ENCODE measurements at places on chromosomes 4 and X.
A peak's percentile ranks its signal among the peaks of the same experiment; 100 is the strongest.

DNA sequence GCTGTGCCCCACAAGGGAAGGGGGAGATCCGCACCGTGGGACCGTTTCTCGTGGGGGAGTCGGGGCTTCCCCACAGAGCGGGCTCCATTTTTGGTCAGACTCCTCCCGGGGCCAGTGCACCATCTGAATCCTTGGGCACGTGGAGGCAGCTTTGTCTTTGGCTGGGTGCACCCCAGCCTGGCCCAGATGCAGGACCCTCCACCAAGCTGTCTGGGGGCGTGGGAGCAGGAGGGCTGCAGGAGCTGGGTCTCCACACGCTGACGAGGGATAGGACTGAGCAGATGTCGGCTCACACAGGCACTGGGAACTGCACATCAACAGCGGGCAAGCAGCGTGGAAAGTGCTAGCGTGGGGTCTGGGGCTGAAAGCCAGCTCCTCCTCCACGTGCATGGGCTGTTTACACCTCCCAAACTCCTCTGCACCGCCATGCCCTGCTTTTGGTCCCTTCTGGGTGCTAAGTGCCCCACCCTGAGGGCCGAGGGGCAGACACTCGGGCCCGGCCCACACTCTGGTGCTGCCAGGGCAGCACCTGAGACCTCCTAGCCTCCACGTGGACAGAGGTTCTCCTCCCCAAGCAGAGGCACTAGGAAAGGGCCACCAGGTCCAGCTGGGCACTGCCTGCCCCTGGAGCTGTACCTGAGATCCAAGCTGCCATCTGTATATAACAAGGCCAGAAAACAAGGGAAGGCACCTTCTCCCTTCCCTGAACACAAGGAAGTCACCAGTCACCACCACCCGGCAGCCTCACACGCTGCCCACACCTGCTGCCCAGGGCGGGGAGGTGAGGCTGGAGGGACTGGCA, 13.8 kb downstream of the DGKQ start:
- no peak for DNase-seq

GRCh38 chr4:116547632-116548031, 537.7 kb downstream of the TRAM1L1 start:
- DNase-seq, result no peak

- no peak for DNase-seq
Measured at GRCh38 chrX:1430451-1430850, 22.3 kb downstream of the ASMTL start.

GRCh38 chr4:2424581-2424980, 5.8 kb downstream of the CFAP99 start:
- DNase-seq, result no peak

DNA sequence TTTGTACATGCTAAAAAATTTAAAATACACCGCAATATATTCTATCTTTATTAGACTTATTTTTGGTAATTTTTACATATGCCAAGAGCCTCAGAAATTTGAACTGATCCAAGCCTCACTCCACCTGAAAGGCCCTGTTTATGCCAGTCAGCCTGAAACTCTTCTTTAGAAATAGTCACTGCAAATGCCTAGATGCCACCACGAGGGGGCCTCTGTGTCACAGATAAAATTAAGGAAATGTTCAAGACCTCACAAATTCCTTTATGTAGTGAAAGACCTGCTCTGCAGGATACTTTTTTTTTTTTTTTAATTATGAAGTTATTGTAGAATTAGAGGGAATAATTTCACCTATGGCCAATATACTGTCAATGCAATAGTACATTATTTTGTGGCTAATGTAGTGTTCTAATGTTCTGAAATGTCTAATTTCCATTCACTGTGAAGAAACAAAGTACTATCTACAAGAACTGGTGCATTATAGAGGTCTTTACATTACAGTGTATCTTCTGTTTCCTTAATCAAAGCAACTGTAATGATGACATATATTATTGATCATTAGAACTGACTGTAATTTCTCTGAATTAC, 69.8 kb downstream of the DTHD1 start:
- peak; percentile 60 for DNase-seq

GRCh38 chr4:26349496-26349895, 28.7 kb downstream of the RBPJ start:
- DNase-seq, result no peak

DNA sequence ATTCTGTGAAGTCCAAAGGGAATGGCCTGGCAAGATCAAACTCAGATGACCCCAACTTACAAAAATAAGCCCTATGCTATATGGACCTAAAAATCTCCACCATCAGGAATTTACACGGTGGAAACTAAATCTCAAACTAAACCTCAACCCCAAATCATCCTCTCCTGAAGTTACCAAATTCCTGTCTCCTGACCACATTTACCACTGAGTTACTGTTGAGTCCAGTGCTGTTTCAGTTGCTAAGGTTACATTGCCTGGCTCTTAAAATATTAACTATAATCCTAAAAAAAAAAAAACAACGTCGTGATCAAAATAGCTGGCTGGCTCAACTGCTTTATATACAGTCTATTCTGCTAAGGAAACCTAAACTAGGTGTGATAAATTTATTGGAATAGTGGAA, 315.2 kb upstream of the SLIT2 start:
- DNase-seq, result no peak

DNA sequence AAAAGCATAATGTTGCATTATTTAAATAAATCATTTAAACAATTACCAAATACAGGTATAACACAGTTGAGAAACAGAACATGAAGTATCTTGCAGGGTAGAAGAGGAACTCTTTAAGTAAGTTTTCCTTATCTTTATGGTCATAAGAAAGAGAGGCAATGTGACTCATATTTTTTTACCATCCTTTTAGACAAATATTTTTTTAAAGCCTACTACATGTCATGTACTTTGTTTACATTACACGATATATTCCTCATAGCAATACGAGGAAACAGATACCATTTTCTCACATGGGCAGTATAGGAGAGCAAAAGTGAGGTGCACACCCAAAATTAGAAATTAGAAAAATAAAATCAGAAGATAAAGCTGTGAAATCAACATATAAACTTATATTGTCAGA, 49.3 kb upstream of the EPHA5 start:
- no peak for DNase-seq

- DNase-seq, result no peak
Measured at GRCh38 chrX:131783555-131784308, 239.4 kb upstream of the STK26 start.

GRCh38 chrX:152632445-152633097, 5.1 kb upstream of the GABRQ start:
- DNase-seq, result peak; percentile 4

- no peak for DNase-seq
Measured at GRCh38 chr4:80438016-80438415, 102.5 kb downstream of the CFAP299 start.

- no peak for DNase-seq
Measured at GRCh38 chr4:149199594-149199993, 616.0 kb downstream of the IQCM start.

DNA sequence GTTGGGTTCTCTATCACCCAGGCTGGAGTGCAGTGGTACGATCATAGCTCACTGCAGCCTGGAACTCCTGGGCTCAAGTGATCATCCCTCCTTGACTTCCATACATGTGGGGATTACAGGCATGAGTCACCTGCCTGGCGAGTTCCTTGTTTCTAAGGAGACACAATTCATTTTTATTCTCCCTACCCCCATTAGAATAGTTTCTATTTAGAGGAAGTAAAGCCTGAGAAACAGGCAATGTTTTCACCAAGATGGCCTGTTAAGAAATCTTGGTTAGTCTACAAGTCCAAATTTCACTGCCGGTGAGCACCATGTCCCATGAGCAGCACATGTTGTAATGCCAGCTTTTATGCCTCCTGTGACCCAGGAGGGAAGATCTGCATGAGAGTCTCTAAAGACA, 5.7 kb downstream of the CYBB start:
- DNase-seq, result no peak

GRCh38 chr4:101806914-101807313, 16.4 kb downstream of the BANK1 start:
- DNase-seq, result no peak

DNA sequence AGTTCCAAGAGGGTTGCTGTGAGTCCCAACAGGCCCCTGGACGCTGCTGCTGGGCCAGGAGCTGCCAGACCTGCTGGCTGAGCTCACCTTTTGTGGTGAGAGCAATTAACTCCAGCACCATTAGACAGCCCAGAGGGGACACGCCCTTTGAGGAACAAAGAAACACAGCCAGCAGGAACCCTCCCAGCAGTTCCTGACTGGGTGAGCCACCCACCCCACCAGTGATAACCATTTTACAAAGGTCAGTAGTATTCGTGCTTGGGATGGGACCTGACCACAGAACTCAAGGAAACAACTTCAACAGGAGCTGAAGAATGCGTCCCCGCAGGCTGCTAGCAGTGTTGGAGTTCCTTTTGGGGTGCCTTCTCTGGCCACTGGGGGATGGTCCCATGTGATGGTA, 38.8 kb upstream of the AFAP1 start:
- DNase-seq, result no peak

GRCh38 chr4:56051710-56052075, 102.9 kb downstream of the CEP135 start:
- no peak for DNase-seq

DNA sequence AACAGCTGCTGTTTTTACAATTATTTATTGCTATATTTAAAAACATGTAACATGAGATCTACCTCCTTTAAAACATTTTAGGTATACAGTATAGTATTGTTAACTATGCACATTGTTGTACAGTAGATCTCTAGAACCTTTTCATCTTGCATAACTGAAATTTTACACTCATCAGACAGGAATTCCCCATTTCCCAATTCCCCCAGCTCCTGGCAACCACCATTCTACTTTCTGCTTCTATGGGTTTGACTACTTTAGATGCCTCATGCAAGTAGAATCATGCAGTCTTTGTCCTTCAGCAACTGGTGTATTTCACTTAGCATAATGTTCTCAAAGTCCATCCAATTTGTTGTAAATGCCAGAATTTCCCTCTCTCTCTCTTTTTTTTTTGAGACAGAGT, 9.7 kb upstream of the LSM6 start:
- no peak for DNase-seq

GRCh38 chrX:110519906-110520452, 161.3 kb downstream of the RTL9 start:
- no peak for DNase-seq

- no peak for DNase-seq
Measured at GRCh38 chr4:143514169-143514495, 630 bp downstream of the SMARCA5 start.

DNA sequence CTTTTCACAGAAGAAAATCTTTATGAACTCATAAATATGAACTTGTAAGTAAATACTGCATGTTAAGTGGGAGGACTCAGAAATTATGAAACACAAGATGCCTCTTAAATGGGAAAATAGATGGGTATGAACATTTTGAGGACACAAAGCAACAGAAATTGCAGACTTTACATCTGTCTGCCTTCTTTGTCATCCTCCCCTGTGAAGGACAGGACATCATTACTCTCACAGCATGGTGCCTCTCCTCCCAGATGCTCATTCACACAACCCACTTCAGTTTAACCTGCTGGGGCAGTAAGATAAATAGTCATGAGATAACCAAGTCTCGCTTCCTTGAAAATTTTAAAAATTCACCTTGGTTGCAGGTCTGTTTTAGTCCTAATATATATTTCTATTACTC, 144.5 kb downstream of the APBB2 start:
- no peak for DNase-seq

DNA sequence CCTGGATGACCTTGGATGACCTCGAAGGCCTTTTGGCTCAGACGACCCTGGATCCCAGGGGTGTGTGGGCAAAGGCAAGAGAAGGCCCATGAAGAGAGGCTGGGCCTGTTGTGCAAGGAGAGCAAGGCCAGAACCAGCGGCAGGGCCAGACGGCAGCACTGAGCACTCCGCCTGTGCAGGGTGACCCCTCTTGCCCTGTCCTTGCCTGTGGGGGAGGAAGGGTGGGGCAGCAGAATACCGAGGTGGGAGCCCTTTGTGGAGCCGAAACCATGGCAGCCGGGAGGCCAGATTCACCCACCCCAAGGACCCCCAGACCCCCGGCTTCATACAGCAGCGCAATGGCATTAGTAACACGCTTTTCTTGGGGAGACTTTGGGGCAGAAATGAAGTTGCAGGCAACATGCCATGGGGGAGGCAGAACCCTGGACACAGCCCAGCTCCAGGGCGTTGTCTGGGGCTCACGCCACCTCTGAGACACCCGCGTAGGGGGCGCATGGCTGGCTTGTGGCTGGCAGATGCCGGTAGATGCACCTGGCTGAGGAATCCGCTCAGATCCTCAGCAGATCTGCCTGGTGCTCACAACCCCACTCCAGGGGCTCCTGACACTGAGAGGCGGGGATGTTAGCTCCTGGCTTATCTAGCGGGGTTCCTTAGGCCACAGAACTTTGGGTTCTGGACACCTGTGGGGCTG, 114.5 kb downstream of the FAM53A start:
- DNase-seq, result no peak

Measured in activated T-cell treated with anti-CD3 and anti-CD28 coated beads for 24 hours (primary cell).